Activated naive CD8-positive, alpha-beta T cell treated with anti-CD3 and anti-CD28 coated beads for 36 hours (primary cell): ENCODE measurements at places on chromosomes 11 and 22. TPM values are rescaled to one million over a fixed set of nuclear protein-coding genes. Genes with fewer than 3 reads are reported as not detected.

Gene RAD9A
- total RNA-seq, result 33.7 TPM

Gene SNX19
- total RNA-seq, result 24.8 TPM

Gene C22orf31
- total RNA-seq, result not detected

Gene OR2AT4
- total RNA-seq, result not detected

Gene RAB38
- total RNA-seq, result 20.4 TPM

Gene NAALAD2
- not detected for total RNA-seq

Gene DESI1
- total RNA-seq, result 67.0 TPM

Gene KCNJ11
- total RNA-seq, result 0.74 TPM

Gene TSKU
- total RNA-seq, result 3.7 TPM

Gene PAAF1
- total RNA-seq, result 33.6 TPM

Gene SPDYC
- not detected for total RNA-seq

Gene DKK3
- not detected for total RNA-seq

Gene DTX4
- total RNA-seq, result 0.49 TPM

Gene IGLL1
- not detected for total RNA-seq

Gene LMF2
- total RNA-seq, result 59.3 TPM

Gene KRTAP5-11
- total RNA-seq, result not detected

Gene PDE3B
- total RNA-seq, result 46.5 TPM
